ENCODE measurements at places on chromosomes 3 and 15.

DNA sequence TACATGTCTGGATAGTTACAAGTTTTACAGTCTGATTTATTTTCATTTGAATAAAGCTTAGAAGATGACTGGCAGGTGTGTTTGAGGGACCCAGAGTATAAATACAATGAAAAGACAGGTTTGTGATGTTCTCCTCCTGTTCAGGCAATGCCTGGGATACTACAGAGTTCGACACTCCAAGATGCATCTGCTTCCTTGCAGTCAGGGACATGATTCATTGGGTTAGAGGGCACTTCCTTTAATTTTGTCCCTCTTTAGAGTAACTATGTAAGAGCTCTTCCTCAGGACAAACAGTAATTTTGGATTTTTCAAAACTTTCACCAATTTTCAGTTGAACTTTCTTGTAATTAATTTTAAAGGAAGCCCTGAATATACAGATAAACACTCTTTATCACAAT is 102.0 kb downstream of the LMLN start:
- no peak for DNase-seq

DNA sequence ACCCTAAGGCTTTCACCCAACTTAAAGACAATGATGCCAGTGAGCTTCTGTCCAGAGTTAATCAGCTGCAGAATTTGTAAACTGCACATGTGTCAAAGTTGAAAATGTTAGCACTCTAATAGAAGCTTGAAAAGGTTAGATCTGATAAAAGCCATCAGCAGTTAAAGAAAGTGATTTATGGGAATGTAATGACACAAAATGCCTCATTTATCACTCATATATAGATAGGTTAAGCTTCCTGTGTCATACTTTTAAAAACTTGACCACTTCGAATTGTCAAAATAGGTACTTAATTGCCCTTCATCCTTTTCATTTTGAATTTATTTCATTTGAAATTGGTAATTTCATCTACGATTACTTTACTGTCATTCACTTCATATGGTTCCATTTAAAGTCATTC is 151.6 kb downstream of the CDIN1 start:
- no peak for DNase-seq

DNA sequence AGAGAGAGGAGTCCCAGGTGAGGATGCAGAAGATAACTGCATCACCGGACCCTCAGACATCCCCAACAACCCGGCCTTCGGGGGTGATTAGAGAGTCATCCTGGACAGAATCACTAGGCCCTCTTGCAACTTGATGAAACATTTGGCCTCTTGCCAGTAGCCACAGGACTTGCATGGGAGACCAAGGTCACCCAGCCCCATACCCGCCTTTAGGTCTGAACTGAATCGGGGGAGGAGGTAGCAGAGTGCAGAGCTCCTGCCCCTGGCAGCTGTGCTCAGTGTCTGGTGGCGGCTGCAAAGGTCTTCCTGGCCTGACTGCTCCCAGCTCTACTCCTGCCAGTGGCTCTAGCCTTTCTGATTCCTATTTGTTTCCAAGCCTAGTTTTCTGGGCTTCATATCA is 12.4 kb downstream of the PIF1 start:
- DNase-seq, result no peak

- no peak for DNase-seq
Measured at GRCh38 chr3:15973940-15974339, 176.2 kb upstream of the ANKRD28 start.

- no peak for DNase-seq
Measured at GRCh38 chr15:75693501-75694240, 19.0 kb downstream of the CSPG4 start.
